ENCODE measurements at places on chromosomes 16 and 17. TPM values are rescaled to one million over a fixed set of nuclear protein-coding genes. Genes with fewer than 3 reads are reported as not detected.

DNA sequence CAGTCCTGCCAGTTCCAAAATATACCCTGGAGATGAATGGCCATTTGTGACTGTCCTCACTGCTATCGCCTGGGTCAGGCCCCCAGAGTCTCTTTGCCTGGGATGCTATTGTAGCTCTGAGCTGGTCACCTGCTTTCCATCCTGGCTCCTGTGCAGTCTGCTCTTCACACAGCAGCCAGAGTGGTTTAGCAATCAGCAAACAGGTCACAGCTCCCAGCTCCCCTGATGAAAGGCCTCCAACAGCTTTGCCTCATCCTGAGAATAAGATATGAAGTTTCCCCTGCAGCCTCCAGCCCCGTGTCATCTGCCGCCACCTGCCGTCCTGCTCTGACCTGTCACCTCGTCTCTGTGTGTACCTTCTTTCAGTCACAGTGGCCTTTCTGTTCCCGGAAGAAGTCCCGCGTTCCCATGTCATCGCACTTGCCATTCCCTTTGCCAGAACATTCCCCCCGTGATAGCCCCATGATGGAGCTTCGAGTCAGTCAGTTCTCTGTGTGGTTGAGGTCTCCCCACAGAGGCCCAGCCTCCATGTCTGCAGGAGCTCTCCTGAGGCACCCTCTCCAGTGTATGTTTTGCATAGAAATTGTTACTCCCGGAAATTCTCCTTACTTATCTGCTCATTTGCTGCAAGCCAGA lies 281.5 kb downstream of the SNX29 start:
- DNase-seq: no peak

Gene G6PC1
- total RNA-seq: not detected

DNA sequence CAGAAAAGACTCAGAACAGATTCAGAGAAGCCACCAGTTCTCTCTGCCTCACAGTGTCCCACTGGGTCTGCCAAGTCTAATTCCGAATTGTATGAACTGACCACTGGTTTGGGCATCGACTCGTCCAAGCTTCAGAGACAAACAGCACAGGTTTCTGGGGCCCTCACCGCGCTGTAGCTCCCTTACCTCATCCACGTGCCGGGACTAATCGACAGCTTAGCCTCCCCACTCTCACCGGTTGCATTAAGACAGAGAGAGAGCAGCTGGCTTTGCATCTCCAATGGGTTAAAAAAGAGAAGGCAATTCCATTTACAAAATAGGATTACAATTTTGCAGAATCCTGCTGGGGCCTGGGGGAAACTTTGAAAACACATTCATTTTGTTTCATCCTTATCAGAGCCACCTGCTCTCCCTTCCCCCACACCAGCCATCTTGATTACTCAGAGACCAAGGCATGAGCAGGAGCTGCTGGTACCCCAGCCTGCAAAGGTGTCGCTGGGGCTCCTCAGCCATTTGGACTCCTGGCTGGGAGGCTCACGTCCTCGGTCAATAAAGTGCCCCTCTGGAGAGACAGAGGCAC lies 95.3 kb upstream of the RPL38 start:
- DNase-seq: no peak

GRCh38 chr16:88640039-88640495 lies 1.7 kb downstream of the IL17C start:
- no peak for DNase-seq

- no peak for DNase-seq
These were observed 197.5 kb downstream of the FTO start for GRCh38 chr16:53901408-53901807.

- DNase-seq: no peak
These were observed 282.4 kb upstream of the EEF2KMT start for GRCh38 chr16:5379954-5380353.
